ENCODE measurements at places on chromosomes 2 and 18.

DNA sequence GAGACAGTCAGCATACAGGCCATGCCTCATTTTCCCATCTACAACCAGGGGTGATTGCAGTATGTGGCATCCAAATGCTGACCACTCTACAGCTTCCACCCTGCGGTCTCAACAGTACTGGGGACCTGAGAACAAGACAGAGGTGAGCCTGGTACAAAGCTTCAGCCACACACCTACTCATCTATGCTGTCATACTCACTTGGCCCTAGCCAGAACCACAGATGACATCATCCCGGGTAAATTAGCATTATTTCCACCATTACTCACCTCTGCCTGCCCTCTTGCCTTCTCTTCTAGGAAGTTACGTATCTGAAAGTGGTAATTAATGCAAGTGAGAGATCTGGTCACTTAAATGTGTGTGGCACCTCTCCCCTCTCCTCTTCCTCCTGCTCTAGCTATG is 208.2 kb upstream of the ARL4C start:
- no peak for DNase-seq

GRCh38 chr2:27288610-27289009 is 6.4 kb downstream of the TRIM54 start:
- no peak for DNase-seq

DNA sequence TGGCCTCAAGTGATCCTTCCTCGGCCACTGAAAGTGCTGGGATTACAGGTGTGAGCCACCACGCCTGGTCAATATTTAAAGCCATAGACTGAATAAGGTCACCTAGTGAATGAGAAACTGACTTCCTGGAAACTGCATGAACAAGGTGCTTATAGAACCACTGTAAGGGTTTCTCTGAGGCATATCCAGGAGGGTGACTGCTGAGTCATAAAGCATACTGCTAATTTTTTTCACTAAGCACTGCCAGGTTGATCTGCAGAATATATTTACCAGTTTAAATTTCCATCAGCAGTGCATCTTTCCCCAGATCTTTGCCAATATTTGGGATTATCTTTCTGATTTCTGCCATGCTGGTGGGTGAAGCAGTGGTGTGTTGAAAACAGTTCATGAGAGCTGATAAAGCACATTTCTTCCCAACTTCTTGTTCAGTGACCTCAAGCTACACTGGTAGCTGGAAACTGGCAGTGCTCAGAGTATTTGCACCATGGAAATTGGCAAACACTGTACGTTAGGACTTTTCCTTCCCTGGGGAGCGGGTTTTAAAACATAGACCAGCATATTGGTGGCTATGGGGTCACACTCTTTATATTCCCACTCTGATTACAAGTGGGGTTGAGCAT is 4.2 kb upstream of the CLIP4 start:
- no peak for DNase-seq

- no peak for DNase-seq
Measured at GRCh38 chr18:43079422-43079821, 36.1 kb downstream of the RIT2 start.

DNA sequence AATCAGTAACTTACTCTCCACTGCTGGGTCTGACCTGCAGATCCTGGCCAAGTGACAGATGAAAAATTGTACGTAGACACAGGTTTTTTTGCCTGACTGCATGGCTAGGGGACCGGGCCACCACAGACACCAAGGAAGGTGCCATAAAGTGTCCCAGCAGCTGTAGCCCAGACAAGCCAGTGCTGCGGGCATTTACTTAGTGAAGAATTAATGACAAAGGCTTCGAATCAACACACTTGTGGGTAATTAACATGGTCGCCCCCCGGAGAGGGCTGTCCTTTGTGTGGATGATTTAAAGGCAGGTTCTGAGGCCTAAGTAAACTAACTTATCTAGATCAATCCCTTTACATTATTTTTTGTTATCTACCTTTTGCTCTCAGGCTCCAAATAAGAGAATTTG is 1709.1 kb upstream of the LRRTM1 start:
- DNase-seq = no peak

GRCh38 chr2:206275312-206276055 is 1.0 kb downstream of the ZDBF2 start:
- no peak for DNase-seq

DNA sequence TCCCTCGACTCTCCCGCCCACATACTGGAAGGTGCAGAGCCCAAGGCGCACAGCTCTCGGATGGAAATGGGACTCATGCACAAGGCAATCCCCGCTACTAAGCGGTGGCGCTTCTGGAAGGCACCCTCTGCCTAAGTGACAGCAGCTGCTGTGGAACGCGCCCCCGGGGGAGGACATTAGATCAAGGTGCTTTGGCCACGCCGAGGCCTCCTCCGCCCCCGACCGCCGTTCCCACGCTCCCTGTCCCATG is 202 bp downstream of the MCEE start:
- DNase-seq = peak; percentile 90

DNA sequence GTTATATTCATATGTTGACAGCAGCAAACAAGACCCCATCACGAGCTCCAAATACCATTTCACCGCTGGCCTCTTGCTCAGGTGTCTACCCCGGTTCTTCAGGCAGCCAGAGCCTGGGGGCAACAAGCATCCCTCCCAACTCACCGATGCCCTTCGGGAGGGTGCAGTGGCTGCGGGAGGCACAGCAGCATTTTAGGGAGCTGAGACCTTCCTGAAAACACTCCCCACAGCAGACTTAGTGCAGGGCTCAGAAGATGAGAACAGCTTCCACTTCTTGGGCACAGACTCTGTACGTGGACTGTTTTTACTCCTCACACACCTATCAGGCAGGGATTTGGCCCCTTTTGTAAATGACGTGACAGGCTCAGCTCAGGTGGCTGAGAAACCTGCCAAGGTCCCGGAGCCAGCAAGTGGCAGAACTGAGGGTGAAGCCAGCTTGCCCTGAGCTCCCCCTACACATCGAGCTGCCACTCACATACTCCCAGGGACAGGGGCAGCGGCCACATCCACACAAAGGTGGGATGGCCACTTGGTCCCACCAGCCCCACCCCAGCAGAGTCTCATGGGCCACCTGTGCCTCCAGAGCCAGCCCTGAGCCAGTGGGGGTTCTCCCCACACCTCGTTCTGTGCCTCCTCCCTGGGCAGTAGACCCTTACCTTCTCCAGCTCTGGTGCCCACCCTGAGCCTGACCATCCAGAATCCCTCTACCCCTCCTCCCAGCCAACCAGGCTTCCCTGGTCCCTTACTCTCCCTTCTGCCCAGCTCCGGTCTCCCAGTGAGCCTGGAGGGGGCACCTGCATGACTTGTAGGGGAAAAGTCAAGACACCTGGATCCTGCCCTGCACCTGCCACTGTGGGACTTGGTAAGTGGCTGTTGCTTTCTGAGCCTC is 28.5 kb downstream of the CYP27C1 start:
- DNase-seq = no peak

DNA sequence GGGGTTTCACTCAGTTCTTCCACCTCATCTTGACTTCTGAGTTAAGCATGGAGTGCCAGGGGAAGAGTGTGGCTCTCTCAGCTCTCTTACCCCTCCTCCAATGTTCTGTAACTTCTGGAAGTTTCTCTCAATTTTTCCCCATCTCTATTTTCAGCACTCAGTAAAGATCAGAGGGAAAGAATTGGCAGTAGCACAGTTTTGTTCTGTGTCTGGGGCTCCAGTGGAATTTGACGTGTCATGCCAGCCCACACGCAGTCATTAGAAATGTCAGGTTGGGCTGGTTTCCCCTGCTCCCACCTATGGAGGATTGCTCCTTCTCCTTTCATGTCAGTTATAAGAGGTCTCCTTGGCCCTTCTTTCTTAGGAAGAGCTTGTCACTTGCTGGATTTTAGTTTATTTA is 104.6 kb upstream of the COL3A1 start:
- DNase-seq = no peak

- DNase-seq = no peak
Measured at GRCh38 chr2:48007699-48008268, 101.5 kb upstream of the FBXO11 start.

GRCh38 chr2:24123922-24124580 is 782 bp downstream of the FAM228B start:
- DNase-seq = no peak

GRCh38 chr2:30465171-30465545 is 18.1 kb downstream of the LCLAT1 start:
- no peak for DNase-seq

GRCh38 chr2:135817951-135818350 is 19.0 kb downstream of the LCT start:
- no peak for DNase-seq

- DNase-seq = no peak
Measured at GRCh38 chr2:32663864-32664263, 36.0 kb downstream of the TTC27 start.

- no peak for DNase-seq
Measured at GRCh38 chr2:74991977-74992376, 33.5 kb downstream of the POLE4 start.

DNA sequence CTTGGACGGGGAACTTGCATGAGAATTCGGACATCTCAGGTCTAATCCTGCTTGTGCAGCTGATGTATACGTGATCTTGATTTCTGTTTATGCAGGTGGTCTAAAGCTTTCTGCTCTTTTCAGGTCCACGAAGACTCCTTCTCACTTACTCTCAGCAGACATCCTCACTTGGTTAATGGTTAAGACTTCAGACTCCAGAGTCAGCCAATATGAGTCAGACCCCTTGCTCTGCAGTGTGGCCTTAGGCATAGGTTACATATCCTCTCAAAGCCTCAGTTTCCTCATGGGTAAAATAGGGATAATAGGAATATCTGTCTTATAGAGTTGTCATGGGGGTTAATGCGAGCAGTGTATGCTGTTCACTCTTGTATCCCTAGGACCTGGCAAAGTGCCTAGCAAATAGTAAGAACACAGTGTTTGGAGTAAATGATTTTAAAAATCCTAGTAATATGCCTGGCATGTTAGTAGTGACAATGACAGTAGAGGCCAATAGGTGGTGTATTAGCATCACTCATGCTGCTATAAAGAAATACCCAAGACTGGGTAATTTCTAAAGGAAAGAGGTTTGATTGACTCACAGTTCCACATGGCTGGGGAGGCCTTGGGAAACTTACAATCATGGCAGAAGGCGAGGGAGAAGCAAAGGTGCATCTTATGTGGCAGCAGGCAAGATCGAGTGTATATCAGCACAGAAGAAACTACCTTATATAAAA is 42.3 kb downstream of the XRCC5 start:
- no peak for DNase-seq

- no peak for DNase-seq
Measured at GRCh38 chr18:39464006-39464405, 1898.4 kb upstream of the CELF4 start.

DNA sequence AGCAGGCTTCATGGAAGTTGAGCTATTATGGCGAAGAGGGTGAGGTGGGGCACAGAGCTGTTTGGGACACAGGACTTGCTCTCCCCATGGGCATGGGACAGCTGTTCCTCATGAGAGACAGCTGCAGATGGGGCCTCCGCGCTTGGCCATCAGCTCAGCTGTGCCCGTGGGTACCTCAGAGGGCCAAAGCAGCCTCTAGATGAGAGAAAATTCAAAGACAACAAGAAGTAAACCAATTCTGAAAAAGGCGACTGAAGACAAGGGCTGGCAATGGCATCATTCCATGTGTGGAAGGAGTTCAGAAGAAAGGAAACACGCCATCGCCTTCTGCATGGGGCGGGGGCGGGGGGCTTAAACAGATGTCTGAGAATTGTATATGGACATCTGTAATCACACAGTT is 136.2 kb downstream of the BCL2 start:
- no peak for DNase-seq
